ENCODE measurements at places on chromosomes 1 and 21.

DNA sequence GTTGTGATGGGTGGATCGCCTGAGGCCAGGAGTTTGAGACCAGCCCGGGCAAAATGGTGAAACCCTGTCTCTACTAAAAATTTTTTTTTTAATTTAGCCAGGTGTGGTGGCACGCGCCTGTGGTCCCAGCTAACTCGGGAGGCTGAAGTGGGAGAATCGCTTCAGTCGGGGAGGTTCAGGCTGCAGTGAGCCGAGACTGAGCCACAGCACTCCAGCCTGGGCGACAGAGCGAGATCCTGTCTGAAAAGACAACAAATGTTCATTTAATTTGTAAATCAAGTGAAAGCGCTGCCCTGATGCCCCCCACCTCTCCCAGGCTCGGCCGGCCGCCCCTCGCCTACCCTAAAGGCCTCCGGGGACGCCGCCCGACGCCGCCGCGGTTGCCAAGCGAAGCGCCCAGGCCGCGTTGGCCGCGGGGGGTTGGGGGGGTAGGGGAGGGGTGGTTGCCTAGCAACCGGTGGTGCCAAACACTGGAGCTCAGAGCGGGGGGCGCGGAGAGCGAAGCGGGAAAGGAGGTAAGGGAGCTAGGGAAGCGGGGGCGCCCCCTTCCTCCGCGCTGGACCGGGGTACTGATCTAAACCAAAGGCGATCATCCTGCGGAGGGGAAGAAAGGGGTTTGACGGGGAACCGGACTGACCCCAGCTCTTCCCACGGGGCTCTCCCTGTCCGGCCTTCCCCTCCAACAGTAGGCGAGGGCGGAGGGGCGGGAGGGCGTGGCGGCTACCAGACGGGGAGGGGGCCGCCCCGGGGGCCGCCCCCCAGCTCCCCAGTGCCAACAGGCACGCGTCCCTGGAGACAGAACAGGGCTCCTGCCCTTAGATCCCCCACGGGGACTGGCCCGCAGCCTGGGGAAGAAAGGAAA, at the start of gene TEKT2:
Gene TEKT2, plus strand, starts transcription at position 460 of the 862 bp plus-strand sequence. CDS start 828 bp downstream, outside the sequence.
- DNase-seq = no peak

DNA sequence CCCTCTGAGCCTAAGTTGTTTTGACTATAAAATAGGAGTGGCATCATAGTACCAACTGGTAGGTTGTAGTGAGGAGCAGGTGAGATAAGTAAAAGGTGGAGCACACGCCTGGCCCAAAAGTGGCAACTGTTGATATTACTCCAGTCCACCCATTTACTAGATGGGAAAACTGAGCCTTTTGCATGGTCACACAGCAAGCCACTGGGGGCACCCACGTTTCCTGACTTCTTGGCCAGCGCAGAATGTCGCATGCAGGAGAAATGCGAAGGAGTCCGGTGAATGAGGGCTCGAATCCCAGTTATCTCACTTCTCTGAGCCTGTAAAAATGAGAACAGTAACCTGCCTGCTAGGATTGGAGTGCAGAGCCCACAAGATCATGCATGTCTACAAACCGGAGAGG, 20.8 kb downstream of the GRHL3 start:
- no peak for DNase-seq

- DNase-seq = peak; percentile 1
These were observed 323.1 kb upstream of the FAM78B start for GRCh38 chr1:166489670-166490436.

DNA sequence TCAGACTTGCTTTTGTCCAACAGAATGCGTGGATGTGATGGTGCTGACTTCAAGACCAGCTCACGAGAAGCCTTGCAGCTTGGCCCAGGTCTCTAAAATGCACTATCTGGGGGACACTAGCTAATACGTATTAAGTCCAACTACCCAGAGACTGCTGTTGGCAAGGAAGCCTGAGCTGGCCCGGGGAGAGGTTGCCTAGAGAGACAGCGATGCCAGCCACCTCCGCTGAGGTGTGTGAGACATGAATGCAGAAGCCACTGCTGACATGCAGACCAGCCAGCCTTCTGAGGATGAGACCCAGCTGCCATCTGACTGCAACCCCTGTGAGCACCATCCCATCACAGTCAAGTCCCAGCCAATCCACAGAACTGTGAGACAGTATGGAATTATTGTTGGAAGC, 32.5 kb downstream of the THAP3 start:
- DNase-seq = no peak

DNA sequence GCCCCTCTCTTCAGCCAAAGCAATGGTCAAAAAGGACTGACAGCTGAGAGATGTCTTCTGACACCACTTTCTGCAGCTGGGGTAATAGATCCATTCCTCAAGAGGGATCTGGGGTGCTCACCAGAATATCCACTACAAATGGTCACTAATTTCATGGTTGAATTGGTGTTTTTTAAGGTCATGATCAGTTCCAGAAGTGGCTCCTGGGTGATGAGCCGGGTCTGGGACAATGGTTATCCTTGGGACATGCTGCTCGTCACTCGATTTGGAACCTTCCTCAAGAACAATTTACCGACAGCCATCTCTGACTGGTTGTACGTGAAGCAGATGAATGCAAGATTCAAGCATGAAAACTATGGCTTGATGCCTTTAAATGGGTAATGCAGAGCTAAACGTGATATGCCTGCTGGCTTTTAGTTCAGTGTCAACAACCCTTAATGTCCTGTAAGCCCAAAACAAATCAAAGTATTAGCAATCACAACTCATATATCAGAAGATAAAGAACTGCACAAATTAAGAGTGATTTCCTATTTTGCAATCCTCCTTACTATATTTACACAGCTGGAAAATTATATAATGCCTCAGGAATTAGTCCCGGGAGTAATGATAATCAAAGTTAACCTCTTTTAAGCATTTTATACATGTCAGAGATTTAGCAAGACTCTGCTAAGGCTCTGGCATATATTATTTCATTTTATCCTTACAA, 20.1 kb downstream of the FMO3 start:
- no peak for DNase-seq

DNA sequence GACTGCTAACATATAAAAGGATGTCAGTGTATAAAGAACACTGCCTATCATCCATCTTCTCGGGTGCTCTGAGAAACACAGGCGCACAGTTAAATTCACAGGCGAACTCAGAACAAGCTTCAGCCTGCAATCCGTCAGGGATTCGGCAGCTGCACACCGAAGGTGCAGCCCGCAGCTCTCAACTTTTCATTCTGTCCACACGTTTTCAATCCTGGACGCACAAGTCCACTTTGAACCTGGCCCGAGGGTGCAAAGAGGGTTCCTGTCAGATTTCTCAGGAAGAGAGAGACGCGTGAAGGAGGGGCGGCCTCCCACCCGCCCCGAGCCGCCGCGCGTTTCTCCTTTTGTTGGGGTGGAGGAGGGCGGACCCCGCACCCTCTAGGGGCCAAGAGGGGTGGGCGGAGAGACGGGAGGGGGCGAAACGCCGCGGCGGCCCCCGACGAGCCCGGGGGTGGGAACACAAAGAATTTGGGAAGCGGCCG, 724 bp downstream of the DOCK7 start:
- DNase-seq = no peak

- no peak for DNase-seq
These were observed 145.3 kb downstream of the PCBP3 start for GRCh38 chr21:45788637-45789506.

GRCh38 chr1:235953801-235954200, 87.1 kb upstream of the LYST start:
- no peak for DNase-seq

DNA sequence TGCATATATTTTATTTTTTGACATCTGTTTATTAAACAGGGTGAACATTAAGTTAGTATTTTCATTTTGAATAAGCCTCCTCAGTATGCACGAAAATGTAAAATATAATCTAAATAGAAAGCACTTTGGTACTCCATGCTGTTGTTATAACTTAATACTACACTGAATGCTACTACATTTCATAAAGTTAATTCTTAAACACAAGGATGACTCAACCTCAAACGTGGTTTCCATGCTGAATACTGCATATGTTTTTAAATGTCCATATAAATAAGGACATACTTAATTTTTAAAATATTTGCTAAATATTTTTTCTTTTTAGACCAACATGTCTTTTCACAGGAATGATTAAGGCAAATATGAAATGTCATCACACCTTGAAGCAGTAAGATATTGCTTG, 83.9 kb downstream of the USP24 start:
- no peak for DNase-seq

DNA sequence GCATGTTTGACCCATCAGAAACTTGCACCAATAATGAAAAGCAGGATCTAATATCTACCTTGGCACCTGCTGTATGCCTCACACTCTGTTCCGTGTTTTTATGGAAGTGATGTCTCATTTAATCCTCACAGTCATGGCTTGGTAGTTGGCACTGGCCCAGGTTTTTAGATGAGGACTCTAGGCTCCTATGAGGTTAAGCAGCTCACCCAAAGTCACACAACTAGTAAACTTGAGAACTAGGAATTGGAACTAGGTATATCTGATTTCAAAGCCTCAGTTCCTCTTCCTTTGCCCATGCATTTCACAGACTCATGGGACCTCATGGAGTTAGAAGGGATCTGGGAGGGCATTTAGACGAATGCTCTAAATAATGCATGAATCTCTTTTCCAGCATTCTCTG, 21.3 kb upstream of the TARBP1 start:
- no peak for DNase-seq

GRCh38 chr1:172002725-172003345, 161.5 kb downstream of the DNM3 start:
- no peak for DNase-seq
